ENCODE measurements at places on chromosomes 3 and 15. TPM values are rescaled to one million over a fixed set of nuclear protein-coding genes. Genes with fewer than 3 reads are reported as not detected.

DNA sequence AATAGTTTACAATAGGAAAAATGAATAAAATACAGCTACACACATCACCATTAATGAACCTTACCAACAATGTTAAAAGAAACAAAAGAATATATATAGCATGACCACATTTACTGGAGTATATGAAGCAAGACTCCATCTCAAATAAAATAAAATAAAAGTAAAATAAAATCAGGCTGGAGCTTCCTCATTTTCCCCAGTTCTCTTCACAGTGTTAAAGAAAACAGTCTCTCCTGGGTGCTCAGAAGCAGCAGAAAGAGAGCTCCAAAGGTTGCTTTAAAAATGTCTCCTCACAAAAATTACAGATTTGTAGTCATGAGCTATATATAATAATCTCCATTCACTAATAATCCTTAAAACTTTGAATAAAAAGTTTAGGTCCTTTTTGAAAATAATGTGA, 48.8 kb downstream of the PIK3CB start:
- no peak for DNase-seq

DNA sequence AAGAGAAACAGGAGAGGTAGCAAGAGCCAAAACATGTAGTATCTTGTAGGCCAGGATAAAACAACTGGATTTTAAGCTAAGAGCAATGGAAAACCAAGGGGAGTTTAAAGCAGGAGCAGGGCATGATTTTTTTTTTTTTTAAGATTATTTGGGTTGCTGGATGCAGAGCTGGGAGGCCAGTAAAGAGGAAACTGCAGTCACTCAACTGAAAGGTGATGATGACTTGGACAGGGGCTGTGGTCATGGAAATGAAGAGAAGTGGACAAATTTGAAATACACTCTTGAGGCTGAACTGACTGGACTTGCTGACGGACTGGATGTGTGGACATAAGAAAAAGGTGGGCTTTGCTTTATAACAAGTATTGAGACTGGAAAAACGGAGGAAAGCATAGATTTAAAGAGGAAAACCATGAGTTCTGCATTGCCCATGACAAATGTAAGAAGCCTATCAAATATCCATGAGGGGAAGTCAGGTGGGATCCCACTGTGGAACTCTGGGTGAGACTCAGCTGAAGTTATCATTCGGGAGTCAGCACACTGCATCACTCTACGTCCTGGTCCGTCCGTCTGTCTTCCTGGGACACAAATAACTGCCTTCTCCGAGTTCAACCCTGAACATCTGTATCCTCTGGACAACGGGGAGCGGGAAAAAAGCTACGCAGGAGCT, 688 bp downstream of the XPC start:
- no peak for DNase-seq

DNA sequence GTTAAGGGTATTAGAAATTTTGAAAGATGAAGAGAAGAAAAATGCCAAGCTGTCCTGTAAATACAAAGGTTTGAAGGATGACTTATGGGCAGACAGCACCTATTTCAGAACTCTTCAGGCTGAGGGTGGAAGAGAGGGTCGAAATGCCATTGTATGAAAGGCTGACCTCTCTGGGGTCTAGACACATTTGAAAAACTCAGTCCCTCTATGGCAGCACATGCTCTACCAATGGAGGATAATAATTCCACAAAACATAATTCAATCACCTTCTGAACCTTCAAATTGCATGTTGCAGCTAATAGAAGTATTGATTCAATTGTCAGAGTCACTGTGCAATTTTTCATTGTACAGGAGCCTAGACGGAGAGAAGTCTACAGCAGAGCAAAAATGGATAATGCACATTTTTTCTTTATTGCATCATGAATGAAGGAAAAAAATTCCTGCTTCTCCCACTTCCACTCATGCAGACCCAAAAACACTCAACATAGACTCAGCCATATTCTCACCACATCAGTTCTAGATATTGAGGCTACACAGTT, 569.1 kb downstream of the TBL1XR1 start:
- no peak for DNase-seq

DNA sequence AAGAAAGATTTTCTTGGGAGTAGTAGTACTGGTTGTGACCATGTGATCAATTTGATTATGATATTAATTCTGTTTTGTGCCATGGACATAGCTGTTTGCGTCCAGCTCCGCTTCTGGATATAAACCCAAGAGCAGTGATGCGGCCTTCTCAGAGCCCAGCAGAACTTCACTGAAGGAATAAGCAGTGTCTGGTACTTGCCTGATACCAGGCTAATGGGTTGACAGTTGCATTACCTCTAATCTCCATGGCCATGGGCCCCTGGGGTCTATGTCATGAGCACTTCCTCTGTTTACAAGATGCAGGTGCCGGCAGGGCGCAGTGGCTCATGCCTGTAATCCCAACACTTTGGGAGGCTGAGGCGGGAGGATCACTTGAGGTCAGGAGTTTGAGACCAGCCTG, 36.3 kb upstream of the RAB6B start:
- no peak for DNase-seq

- no peak for DNase-seq
Observed at GRCh38 chr3:18122264-18122663, 302.9 kb downstream of the SATB1 start.

GRCh38 chr15:97941572-97941971, 18.9 kb upstream of the ARRDC4 start:
- DNase-seq = no peak

DNA sequence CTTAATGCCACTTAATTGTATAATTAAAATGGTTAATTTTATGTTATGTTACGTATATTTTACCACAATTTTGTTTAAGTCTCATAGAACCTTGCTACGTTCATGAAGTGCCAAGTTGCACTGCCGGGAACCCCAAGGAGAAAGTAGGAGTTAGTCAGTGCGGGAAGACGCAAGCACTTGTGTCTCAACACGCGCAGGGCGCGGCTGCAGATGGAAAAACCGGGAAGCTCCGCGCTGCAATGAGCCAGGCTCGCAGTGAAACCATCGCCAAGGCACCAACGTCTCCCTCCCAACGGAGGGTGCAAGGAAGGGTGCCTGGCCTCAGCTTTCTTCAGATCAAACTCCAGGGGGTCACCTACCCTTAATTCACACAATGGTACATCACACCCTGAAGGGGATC, 21.6 kb downstream of the MAGI1 start:
- no peak for DNase-seq

DNA sequence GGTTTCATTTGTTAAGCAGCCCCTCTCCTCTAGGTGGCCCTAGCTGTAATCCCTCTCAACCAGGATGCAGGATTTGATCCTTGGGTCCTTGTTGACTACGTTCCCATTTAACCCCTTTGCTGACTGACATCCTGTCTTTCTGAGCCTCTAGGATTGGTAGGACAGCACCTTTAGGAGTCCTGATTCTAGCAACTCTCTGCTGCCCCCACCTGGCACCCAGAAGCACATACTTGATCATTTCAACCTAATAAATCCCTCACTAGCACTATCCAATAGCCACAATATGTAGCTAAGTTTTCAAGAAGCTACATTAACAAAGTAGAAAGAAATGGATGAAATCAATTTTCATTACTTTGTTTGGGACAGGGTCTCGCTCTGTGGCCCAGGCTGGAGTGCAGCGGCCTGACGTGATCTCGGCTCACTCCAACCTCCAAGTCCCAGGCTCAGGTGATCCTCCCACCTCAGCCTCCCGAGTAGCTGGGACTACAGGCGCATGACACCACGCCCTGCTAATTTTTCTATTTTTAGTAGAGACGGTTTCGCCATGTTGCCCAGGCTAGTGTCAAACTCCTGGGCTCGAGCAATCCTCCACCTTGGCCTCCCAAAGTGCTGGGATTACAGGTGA, 28.3 kb downstream of the RSL24D1 start:
- no peak for DNase-seq

DNA sequence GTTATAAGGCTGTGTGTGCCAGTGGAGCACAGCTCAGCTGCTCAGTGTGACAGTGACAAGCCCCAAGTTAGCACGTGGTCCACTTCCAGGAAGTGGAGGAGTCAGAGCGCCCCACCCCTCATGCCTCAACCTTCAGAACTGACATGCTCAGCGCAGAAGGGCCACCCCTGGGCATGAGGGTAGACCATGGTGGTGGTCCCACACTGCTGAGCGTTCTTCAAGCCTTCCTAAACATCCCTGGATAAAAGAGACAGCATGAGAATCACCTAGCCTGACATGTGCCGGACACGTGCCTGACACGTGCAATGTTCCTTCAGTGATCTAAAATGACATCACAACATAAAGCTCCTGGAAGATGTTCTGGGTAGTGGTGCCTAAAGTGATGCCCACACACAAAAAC, 16.8 kb downstream of the ATP10A start:
- no peak for DNase-seq

- no peak for DNase-seq
Observed at GRCh38 chr3:58167431-58168351, 43.1 kb downstream of the DNASE1L3 start.

- DNase-seq = no peak
Observed at GRCh38 chr3:67706934-67707333, 52.5 kb upstream of the SUCLG2 start.

- no peak for DNase-seq
Observed at GRCh38 chr3:135168822-135169221, 373.8 kb downstream of the EPHB1 start.

DNA sequence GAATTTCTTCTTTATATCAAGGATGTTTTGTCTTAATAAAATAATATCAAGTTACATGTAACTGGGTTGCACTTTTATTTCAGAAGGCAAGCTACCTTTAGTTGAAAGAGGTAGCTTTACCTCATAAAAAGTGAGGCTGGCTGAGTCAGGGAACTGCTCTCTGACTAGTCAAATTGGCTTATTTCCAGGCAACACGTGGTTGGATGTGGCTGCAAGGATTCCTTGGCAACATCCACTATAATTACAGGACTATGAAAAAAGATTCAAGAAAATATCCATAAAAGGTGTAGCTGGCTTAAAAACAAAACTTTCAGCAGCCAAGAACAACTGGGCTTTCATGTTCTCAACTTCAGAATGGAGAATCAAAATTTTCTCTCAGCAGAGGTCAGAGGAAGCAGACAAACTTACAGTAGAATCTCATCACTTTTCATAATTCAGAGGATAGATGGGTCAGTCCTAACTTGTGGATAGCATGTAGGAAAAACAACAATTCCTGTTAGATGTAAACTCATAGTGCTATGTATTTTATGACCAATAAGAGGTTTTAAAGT, 779.1 kb downstream of the MECOM start:
- DNase-seq = peak; percentile 24

- DNase-seq = no peak
Observed at GRCh38 chr15:25864966-25865365, 1.8 kb upstream of the ATP10A start.

DNA sequence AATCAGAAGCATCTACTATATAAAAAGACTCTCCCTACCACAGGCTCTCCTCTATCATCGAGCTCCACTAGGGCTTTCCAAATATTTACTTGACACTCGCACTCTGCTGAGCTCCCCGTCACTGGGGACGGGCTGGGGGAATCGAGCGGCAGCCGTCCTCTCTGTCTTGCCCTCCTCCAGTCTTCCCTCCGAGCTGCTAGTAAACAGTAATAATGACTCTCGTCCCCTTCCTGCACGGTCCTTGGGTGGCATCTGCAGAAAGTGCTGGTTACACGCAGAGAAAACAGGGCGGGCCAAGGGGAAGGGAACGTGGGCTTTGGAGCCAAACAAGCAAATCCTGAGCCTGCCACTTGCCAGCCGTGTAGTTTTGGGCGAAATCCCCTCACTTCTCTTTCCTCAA, 96.6 kb downstream of the LRIG1 start:
- peak; percentile 80 for DNase-seq

DNA sequence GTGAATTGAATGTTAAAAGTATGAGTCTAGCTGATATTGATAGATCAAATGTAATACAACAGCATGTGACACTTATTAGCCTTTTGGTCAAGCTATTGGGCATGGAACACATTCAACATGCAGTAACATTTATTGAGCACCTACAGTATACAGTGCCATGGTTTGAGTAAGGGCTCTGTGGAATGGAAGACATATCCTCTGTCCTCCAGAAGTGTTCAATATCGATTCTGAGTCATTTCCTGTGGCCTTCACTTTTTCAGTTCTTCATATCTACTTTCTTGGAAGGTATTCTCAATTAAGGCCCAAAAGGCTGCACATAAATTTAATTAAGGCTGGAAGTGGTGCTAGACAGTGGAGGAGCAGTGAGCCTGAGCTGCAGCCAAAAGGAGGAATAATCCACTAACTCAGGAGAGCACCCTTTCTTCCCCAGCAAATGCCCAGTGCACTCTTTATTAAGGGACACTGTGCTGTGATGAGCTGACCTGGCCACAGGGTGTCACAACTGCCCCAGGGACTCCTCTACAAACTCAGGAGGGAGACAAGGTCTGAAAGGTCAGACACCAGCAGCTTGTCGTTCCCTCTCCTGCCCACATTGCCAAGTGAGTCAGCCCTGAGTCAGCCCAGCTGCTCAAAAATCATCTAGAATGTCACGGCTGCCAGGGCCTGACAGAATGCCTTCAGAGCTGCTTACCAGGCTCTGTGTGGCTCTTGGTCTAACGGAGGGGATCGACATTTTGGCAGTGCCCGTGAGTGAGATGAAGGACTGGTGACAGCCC, 544.8 kb downstream of the AGBL1 start:
- no peak for DNase-seq

GRCh38 chr3:66702126-66702525, 201.3 kb upstream of the LRIG1 start:
- no peak for DNase-seq

GRCh38 chr3:159418571-159419526, 569.8 kb upstream of the IL12A start:
- DNase-seq = no peak

- no peak for DNase-seq
Observed at GRCh38 chr3:177914224-177914623, 622.0 kb upstream of the KCNMB2 start.

- no peak for DNase-seq
Observed at GRCh38 chr15:100903168-100903554, 16.0 kb upstream of the LRRK1 start.

GRCh38 chr15:54033356-54033860, 55.2 kb downstream of the UNC13C start:
- DNase-seq = no peak

DNA sequence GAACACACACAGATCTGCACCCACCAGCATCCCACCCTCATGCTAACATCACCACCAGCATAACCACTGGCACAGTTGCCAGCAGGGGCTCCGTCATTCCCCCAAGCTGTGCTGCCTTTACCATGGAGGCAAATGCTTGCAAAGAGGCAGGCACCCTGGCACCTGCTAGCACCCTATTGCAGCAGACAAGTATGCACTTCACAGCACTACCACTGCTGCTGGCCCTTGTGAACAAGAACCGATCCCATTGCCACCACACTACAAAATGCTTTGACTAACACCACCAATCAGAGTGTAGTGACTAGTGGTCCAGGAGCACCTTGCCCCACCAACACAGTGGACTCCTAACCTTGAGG, 862.2 kb upstream of the DPPA4 start:
- no peak for DNase-seq

Gene PFKFB4
- total RNA-seq = 8.8 TPM

Gene NPAP1
- not detected for total RNA-seq

Gene TGM4
- not detected for total RNA-seq

Gene MCF2L2
- total RNA-seq = 1.3 TPM

Gene IQCH
- 1.6 TPM for total RNA-seq

Gene PTH1R
- total RNA-seq = 5.4 TPM

Gene ACSBG1
- 88.2 TPM for total RNA-seq

All from lower leg skin (tissue), 4 donors.